ENCODE measurements at places on chromosomes 2 and 18.
A peak's percentile ranks its signal among the peaks of the same experiment; 100 is the strongest.

DNA sequence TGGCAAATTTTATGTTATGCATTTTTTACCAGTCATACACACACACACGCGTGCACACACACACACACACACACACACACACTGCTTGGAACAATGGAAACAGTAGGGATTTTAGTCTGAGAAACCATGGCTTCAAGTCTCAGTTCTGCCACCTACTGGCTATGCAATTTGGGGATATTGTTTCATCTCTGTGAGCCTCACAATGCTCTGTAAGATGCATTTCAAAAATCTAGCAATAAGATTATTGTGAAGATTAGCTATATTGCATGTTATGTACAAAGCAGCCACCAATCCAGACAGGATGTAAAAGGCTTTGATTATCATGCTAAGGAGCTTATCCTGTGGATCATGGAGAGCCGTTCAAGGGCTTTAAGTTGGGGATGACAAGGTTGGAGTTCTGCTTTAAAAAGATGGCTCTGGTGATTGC lies 401.4 kb downstream of the NBAS start:
- DNase-seq = peak; percentile 41

DNA sequence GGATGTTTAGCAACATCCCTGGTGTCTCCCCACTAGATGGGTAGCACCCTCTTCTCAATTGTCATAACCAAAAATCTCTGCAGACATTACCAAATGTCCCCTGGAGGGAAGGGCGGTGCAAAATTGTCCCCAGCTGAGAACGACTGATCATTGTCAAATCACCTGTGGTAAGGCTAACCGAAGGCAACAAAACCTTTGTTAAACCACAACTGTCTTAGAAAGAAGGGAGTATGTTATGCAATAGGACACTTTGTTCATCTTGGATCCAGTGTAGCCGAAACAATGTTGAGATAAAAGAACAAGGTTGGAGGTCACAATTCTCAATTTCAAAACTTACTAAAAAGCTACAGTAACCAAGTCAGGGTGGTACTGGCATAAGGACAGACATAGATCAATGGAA lies 50.3 kb upstream of the ST3GAL5 start:
- DNase-seq = no peak

- DNase-seq = no peak
Observed at GRCh38 chr2:4515871-4516761, 812.7 kb downstream of the DCDC2C start.

- DNase-seq = no peak
Observed at GRCh38 chr2:133766164-133766832, 198.0 kb upstream of the NCKAP5 start.

DNA sequence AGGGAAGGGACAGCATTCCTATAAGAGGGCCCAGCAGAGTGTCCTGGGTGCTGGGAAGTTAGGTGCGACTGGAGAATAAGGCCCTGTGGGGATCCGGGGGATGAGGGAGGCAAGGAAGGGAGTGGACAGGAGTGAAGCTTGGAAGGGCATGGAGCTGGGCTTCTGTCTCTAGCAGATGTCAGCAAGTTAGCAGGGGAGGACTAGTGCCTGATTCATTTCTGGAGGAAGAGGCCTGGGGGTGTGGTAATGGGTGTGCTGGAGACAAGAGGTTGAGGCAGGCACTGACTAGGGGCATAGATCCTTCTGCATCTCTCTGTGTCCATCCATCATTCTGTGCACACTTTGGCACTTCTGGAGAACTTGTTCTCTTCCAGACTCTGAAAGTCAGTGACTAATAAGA lies 134.7 kb downstream of the ACOXL start:
- no peak for DNase-seq

DNA sequence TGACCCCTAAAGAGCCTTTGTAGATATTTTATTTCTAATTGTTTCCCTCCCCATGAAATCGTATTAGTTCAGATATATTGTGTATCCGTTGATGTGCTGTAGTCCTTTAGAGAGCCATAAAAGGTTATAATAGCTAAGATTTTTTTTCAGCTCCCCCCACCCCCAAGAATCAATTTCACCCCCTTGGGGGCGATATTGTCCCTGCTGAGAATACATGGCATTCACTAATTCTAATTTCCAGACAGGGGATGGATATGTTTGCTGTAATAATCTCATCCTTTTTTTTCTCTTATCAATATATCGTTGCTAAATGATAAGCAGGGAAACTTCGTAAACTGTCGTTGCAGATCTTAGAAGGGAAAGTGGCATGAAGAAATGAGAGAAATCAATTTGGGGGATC lies 530.7 kb downstream of the TMEM182 start:
- DNase-seq = no peak

DNA sequence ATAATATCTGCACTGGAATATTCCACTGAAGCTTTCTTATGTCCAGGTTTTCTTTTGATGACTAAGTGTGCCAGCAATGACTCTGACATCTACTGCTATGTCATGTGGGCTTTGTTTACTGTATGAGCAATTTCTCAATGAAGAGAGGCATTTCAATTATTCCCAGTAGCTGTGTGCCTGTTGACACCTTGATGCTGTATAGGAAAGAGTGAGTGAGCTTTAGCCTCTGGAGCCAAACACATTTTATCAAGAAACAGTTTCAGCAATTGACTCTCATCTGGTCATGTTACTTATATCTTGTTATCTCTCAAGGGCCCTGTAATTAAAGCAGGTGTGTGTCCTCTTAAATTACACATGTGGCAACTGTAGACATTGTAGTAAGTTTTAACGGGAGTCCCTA lies 493.2 kb upstream of the FANCL start:
- DNase-seq = no peak

DNA sequence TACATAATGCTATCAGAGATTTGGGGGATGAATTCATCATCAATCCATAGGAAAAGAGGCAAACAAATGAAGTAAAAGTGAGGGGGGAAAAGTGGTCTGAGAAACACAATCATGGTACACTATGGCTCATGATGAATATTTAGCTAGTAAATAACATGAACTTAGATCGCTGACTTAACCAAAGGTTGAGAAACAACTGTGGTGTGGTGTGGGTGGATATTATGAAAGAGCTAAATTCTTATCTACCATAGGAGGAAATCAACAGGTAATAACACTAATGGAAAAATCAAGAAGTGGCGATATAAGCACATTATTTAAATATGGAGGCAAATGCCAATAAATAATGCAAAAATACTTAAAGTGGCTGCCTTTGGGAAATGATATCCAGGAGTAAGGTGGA lies 12.2 kb upstream of the TPRKB start:
- DNase-seq = no peak

GRCh38 chr18:332721-333510 lies 65.1 kb upstream of the THOC1 start:
- DNase-seq = no peak

DNA sequence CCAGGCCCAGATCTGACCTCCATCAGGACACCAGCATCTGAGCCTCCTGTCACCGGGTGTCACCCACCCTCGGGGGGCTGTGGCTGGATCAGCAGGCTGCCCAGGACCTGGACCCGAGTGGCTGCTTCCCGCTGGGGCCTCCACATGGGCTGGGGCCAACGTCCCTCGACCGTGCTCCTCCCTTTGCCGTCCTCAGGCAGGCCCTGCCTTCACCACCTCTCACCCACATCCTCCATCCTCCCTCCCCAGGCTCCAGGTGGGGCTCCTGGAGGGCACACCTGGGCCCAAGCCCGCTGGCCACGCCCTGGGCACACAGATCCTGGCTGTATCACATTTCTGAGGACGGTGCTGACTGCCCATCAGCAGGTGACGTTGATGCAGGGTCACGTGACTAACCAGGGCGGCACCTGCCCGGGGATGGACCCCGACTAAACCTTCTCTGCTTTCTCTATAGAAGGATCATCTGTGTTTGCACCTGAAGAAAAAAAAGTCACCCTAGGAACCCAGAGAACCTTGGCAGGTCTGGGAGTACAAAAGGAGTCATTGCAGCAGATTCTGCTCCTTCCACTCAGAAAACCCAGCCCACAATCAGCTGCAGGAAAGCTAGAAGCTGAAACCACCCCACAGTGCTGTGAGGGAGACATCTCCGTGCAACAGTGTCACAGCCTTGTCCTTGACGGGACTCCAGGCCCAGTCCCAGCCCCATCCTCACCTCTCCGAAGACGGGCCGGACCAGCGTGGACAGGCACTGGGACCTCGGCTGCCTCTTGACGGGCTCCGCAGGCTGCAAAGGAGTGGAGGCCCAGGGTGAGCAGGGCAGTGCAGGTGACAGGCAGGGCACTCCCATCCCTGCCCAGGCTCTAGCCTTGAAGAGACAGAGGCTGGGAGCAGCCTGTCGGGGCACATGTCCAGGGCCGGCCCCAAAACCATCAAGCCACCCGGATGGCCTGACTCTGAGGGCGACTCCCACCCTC lies 11.2 kb downstream of the STK25 start:
- DNase-seq = no peak

DNA sequence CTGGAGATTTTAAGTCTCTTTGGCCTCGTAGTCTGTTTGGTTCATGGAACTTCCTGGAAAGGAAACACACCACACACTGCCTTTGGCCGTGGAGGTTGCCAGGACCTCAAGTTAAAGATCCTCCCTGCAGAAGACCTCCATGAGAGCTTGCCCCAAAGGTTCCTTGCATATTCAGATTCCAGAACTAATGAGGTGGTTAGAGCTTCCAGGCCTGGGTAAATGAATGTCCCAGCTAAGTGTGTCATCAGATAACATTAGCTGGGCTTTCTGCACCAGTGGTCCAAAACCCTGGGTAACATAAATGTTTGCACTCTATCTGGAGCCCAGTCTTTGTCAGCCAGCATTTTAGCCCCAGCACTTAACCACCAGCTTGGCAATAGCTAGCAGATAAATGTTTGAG lies 122.1 kb upstream of the EML6 start:
- no peak for DNase-seq

- DNase-seq = no peak
Observed at GRCh38 chr2:176652300-176653182, 383.3 kb downstream of the MTX2 start.

DNA sequence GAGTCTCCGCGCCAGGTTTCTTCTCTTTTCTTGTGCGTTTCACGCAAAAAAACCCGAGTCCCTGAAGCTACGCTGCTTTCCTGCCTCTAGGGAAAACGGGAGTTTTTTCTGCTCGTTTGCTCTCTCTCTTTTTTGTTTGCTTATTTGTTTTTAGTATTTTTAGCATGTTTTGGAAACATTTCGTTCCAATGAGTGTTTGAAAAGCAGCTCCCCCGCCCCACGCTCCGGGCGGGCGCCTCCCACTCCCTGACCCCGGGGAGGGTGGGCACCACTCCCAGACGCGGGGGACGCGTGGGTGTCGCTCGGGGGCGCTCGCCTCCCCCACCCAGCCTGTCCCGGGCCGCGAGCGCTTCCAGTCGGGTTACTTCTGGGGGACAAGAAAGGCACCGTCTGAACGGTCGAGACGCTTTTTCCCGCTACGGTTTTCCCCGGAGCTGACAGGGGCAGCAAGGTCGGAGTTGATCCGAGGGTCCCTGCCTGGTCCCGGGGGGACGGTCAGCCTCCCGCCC lies 446 bp upstream of the EFHD1 start:
- DNase-seq = no peak

GRCh38 chr2:98505311-98505808 lies 60.7 kb downstream of the INPP4A start:
- no peak for DNase-seq

DNA sequence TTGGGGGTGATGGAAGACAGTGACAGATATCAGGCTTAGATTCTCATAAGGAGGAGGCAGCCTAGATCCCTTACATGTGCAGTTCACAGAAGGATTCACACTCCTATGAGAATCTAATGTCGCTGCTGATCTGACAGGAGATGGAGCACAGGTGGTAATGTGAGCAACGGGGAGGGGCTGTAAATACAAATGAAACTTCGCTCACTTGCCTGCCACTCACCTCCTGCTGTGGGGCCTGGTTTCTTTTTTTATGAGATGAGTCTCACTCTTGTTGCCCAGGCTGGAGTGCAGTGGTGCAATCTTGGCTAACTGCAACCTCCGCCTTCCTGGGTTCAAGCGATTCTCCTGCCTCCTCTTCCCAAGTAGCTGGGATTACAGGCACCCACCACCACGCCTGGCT lies 258.6 kb downstream of the EN1 start:
- DNase-seq = no peak

Measured in fibroblast of skin of left biceps (primary cell).